ENCODE measurements at places on chromosomes 3 and 15. TPM values are rescaled to one million over a fixed set of nuclear protein-coding genes. Genes with fewer than 3 reads are reported as not detected.

The ZNF660 gene
- total RNA-seq: 29.8 TPM

The SPTSSB gene
- 0.20 TPM for total RNA-seq

The SKOR1 gene
- 0.49 TPM for total RNA-seq

The SV2B gene
- total RNA-seq: not detected

DNA sequence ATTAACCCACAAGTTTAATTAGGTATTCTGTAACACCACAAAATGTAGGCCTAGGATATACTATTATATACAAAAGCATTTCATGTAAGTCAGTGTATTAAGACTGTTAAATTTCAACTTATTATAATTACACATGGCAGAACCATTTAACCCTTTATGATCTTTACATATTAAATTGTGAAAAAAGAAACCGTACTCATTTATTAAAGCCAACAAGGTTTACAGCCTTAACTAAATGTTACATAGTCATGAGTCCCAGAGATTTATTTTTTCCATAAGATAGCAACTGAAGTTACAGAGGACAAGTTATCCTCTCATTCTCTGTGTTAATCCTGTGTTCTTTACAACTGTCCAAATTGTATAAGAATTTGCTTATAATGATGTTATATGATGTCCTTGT, 615.8 kb upstream of the AGTR1 start:
- no peak overlapping the region for H3K4me3 ChIP-seq
- H3K36me3 ChIP-seq: no peaks in the 10 kb centered on the region
- no peaks in the 10 kb centered on the region for H3K27me3 ChIP-seq
- DNase-seq: no peak

DNA sequence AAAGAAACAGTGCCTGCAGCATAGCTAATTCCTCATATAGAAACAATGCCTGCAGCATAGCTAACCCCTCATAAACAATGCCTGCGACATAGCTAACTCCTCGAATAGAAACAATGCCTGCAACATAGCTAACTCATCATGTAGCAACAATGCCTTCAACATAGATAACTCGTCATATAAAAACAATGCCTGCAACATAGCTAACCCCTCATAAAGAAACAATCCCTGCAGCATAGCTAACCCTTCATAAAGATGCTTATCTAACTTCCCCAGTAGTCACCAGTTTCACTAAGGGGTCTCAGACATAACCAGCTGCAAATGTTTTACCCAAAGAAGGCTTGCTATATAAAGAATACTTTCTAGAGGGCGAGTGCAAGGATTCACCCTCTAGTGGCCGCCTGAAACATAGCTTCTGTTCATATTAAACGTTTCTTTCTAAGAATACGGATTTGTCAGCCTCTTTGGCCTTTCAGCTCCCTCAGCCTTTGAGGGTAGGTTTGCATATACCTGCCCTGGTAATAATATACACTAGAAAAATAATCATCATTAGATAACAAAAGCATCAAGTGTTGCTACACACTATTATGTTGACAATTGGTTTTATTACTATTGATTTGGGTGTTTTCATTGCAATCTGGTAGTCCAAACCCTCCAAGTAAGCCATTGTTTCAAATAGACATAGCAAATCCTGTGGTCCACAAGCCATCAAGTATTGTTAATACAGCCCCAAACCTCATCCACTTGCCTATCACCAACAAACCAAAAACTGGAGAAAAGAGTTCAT, 44.4 kb upstream of the FAN1 start:
- no peak overlapping the region for H3K4me3 ChIP-seq
- H3K27me3 ChIP-seq: no peaks in the 10 kb centered on the region
- peaks cover 3% of the 10 kb centered on the region for H3K36me3 ChIP-seq
- no peak overlapping the region for H3K27ac ChIP-seq
- peak; percentile 8 for DNase-seq

GRCh38 chr3:161866176-161866575, 369.6 kb downstream of the OTOL1 start:
- no peak overlapping the region for H3K4me3 ChIP-seq
- H3K27ac ChIP-seq: no peak overlapping the region
- H3K36me3 ChIP-seq: no peaks in the 10 kb centered on the region
- DNase-seq: no peak
- H3K27me3 ChIP-seq: no peaks in the 10 kb centered on the region

DNA sequence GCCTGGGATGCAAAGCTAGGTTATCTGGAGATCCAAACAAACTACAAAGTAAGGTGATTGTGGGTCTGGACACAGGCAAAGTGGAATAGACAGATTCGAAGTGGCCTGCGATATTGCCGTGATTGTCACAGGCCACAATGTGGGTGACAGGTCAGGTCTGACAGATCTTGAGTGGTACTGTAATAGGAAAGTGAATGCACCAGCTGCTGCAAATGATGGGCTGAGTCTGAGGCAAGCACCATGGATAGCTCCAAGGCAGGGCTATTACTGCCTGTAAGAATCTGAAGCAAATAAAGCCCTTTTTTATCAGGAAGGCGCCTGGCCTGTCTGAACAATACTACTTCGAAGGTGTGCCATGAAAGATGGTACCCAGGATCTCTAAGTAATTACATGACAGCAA, 10.0 kb downstream of the ARMC8 start:
- no peak for DNase-seq
- H3K27ac ChIP-seq: no peak overlapping the region
- H3K4me1 ChIP-seq: peaks cover 15% of the 10 kb centered on the region
- peaks cover 7% of the 10 kb centered on the region for H3K36me3 ChIP-seq

- no peaks in the 10 kb centered on the region for H3K4me1 ChIP-seq
- H3K27me3 ChIP-seq: no peaks in the 10 kb centered on the region
- H3K27ac ChIP-seq: no peak overlapping the region
Measured at GRCh38 chr3:197942956-197943556, 6.9 kb upstream of the RPL35A start.

DNA sequence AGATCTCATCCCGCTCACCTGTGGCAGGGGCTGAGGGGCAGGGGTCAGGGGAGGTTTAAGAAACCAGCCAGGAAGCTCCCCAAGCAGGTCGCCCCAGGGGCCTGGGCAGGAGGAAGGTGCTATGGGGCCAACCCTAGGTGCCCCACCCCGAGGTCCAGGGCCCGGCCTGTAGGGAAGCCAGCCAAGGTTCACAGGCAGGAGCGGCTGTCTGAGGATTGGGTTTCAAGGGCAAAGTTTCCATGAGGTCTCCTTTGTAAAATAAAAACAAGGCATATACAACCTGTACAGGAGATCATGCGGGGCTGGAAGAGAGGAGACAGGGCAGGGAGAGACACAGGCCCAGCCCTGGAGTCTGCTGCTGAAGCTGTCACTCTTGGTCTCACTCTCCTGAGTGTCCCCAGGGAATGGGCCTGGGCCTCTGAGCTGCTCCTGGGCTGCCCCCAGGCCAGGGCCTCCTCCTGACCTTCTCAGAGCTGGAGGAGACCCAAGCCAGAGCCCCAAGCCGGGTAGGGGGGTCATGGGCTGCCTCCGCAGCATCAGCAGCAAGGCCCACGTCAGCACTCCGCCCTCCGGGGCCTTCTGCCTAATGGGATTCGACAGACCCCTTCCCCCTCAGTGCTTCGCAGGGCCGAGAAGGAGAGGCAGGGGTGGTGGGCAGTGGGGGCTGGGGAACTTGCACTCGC, 5.5 kb downstream of the CPLX3 start:
- H3K4me3 ChIP-seq: no peak overlapping the region
- H3K36me3 ChIP-seq: no peaks in the 10 kb centered on the region
- H3K27me3 ChIP-seq: peaks cover 38% of the 10 kb centered on the region
- no peak for DNase-seq
- no peak overlapping the region for H3K27ac ChIP-seq
- peaks cover 8% of the 10 kb centered on the region for H3K4me1 ChIP-seq

GRCh38 chr15:87573039-87573438, 683.5 kb downstream of the NTRK3 start:
- H3K36me3 ChIP-seq: no peaks in the 10 kb centered on the region
- H3K27me3 ChIP-seq: no peaks in the 10 kb centered on the region
- no peak overlapping the region for H3K27ac ChIP-seq
- H3K4me1 ChIP-seq: peaks cover 15% of the 10 kb centered on the region

GRCh38 chr15:67303490-67304363, 49.1 kb downstream of the IQCH start:
- H3K4me1 ChIP-seq: no peaks in the 10 kb centered on the region
- H3K36me3 ChIP-seq: no peaks in the 10 kb centered on the region
- no peak overlapping the region for H3K27ac ChIP-seq
- no peak overlapping the region for H3K4me3 ChIP-seq
- no peaks in the 10 kb centered on the region for H3K27me3 ChIP-seq
- no peak for DNase-seq

- no peak overlapping the region for H3K4me3 ChIP-seq
- no peaks in the 10 kb centered on the region for H3K36me3 ChIP-seq
- H3K27me3 ChIP-seq: no peaks in the 10 kb centered on the region
- no peak overlapping the region for H3K27ac ChIP-seq
- H3K4me1 ChIP-seq: peaks cover 14% of the 10 kb centered on the region
- no peak for DNase-seq
Measured at GRCh38 chr3:168216851-168217250, 121.1 kb upstream of the GOLIM4 start.

- no peaks in the 10 kb centered on the region for H3K27me3 ChIP-seq
- peaks cover 4% of the 10 kb centered on the region for H3K36me3 ChIP-seq
- H3K4me3 ChIP-seq: no peak overlapping the region
- DNase-seq: no peak
- H3K4me1 ChIP-seq: peaks cover 21% of the 10 kb centered on the region
Measured at GRCh38 chr15:70514251-70514650, 249.1 kb downstream of the UACA start.

GRCh38 chr3:30320392-30320791, 286.0 kb upstream of the TGFBR2 start:
- DNase-seq: no peak
- no peaks in the 10 kb centered on the region for H3K36me3 ChIP-seq
- H3K4me3 ChIP-seq: no peak overlapping the region
- no peaks in the 10 kb centered on the region for H3K27me3 ChIP-seq
- H3K4me1 ChIP-seq: peaks cover 4% of the 10 kb centered on the region
